ENCODE measurements at places on chromosomes 13 and 19.

DNA sequence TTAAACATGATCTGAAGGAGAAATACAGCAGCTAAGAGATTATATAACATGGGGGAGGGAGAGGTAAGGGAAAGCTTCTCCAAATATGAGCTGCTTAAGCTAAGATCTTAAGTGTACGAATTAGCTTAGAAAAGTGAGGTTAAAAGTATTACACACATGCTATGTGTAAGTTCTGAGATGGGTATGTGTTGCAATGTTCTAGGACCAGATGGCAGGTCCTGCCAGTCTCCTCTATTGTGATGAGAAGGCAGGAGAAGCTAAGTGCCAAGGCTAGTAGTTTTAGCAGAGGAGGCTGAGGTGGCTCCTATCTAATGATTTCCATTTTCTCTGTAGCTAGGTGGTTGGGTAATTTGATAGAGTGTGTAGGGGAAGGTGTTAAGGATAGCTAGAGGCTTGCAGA lies 57.6 kb downstream of the MICU2 start:
- no peak overlapping the region for H3K4me3 ChIP-seq
- peaks cover 17% of the 10 kb centered on the region for H3K36me3 ChIP-seq
- H3K27me3 ChIP-seq, result no peaks in the 10 kb centered on the region
- no peak overlapping the region for H3K27ac ChIP-seq
- DNase-seq, result no peak

DNA sequence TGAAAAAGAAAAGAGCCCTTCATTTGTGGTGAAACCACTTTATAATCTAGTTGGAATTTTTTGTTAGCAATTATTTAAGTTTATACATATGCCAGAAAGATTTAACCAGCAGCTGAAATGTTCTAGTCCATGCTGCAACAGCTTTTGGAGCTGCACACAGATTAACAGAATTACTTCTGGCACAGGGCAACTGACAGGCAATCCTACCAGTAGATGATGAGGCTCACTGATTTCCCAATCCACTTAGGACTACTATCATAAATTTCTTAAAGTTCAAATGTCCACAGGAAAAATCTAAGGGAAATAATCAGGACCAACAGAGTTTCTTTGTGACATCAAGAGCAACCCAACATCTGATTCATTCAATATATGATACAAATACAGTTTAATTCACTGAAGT lies 78.8 kb downstream of the CRYL1 start:
- no peaks in the 10 kb centered on the region for H3K27me3 ChIP-seq
- H3K4me1 ChIP-seq, result peaks cover 15% of the 10 kb centered on the region
- H3K36me3 ChIP-seq, result peaks cover 20% of the 10 kb centered on the region

DNA sequence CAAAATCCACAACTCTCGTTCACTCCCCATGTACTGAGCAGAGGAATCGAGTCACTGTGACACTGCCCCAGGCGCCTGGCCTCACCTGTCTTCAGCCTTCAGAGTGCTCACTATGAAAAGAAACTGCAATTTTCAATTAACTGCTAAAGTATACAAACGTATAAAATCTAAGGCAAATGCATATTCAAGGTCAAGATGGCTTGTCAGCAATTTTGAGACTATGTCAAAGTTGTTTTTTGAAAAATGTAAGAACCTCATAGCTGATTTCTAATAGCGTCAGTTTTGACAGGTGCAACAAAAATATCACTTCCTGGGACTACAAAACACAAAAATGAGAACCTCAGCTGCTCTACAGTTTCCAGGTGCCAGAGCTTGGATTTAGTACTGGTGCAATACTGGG lies 31.4 kb downstream of the TUBGCP3 start:
- no peak overlapping the region for H3K27ac ChIP-seq
- H3K36me3 ChIP-seq, result peaks cover 53% of the 10 kb centered on the region
- H3K27me3 ChIP-seq, result no peaks in the 10 kb centered on the region
- peaks cover 2% of the 10 kb centered on the region for H3K4me1 ChIP-seq
- no peak for DNase-seq

DNA sequence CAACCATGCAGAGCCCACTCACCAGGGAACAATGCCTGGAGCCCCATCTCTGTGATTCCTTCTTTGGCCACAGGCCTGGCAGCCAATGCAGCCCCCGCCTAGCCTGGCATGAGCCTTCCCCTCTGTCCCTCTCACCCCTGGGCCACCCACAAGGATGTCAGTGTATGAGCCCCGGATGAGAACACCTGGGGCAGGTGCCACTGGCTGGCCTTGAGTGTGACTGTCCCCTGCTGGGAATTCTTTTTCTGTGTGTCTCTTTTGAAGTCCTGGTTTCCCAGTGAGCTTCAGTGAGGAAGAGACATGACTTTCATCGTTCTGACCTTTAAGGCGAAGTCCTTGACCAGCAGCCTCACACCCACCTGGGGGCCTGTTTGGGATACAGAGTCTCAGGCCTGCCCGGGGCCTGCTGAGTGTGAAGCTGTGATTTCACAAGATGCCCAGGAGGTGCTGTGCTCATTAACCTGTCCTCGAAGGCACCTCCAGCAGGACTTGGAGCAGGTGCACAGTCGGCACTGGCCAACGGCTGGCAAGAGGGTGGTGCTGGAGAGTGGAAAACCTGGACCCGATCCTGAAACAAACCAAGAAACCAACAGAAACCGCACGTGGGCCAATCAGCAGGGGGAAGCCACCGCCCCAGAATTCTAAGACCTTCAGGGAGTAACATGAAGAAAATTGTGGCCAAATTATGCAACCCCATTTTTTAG lies 27.4 kb upstream of the SPACA7 start:
- peaks cover 51% of the 10 kb centered on the region for H3K27me3 ChIP-seq
- H3K4me3 ChIP-seq, result no peak overlapping the region
- no peak for DNase-seq
- no peaks in the 10 kb centered on the region for H3K36me3 ChIP-seq
- H3K4me1 ChIP-seq, result peaks cover 9% of the 10 kb centered on the region
- no peak overlapping the region for H3K27ac ChIP-seq

GRCh38 chr19:57511484-57511883 lies 11.7 kb downstream of the ZNF773 start:
- peaks cover 81% of the 10 kb centered on the region for H3K36me3 ChIP-seq
- no peak overlapping the region for H3K27ac ChIP-seq
- no peak for DNase-seq
- no peaks in the 10 kb centered on the region for H3K4me1 ChIP-seq

- DNase-seq, result no peak
- peaks cover 2% of the 10 kb centered on the region for H3K4me1 ChIP-seq
- H3K27ac ChIP-seq, result no peak overlapping the region
- H3K4me3 ChIP-seq, result no peak overlapping the region
- peaks cover 21% of the 10 kb centered on the region for H3K27me3 ChIP-seq
Observed at GRCh38 chr19:41095703-41096102, 7.5 kb downstream of the CYP2A13 start.

DNA sequence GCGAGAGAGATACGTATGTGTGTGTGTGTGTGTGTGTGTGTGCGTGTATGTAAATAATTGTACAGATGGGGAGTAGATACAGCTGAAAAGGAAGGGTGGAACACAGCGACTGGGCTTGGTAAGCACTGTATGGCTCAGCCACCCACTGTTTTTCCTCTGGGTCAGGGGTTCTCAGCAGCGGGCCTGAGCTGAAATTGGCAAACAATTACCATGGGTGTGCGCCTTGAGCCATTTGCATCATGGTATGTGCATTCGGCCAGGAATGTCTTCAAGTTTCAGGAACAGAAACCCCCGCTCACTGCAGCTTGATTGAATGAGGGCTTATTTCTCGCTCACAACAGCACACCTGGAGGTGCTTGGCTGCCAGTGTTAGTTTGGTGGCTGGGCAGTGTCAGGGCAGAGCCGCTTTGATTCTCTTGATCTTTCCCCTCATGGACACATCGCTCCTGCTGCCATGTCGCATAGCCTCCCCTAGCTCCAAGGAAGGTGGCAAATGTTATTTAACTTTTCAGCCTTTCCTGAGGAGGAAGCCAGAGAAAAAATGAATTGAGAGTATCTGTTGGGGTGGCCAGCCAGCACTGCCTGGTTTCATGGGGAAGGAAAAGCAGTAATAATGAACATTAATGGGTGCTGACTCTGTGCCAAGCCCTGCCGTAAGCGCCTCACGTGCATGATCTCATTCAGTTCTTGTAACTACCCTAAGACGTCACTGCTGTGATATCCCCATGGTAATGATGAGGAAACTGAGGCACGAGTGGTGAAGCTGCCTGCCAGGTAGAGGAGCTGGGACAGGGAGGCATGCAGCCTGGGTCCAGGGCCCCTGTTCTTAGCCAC lies 126.9 kb downstream of the SIPA1L3 start:
- no peak for DNase-seq
- H3K27ac ChIP-seq, result no peak overlapping the region
- no peaks in the 10 kb centered on the region for H3K27me3 ChIP-seq
- peaks cover 6% of the 10 kb centered on the region for H3K4me1 ChIP-seq
- H3K4me3 ChIP-seq, result no peak overlapping the region
- H3K36me3 ChIP-seq, result peaks cover 11% of the 10 kb centered on the region

DNA sequence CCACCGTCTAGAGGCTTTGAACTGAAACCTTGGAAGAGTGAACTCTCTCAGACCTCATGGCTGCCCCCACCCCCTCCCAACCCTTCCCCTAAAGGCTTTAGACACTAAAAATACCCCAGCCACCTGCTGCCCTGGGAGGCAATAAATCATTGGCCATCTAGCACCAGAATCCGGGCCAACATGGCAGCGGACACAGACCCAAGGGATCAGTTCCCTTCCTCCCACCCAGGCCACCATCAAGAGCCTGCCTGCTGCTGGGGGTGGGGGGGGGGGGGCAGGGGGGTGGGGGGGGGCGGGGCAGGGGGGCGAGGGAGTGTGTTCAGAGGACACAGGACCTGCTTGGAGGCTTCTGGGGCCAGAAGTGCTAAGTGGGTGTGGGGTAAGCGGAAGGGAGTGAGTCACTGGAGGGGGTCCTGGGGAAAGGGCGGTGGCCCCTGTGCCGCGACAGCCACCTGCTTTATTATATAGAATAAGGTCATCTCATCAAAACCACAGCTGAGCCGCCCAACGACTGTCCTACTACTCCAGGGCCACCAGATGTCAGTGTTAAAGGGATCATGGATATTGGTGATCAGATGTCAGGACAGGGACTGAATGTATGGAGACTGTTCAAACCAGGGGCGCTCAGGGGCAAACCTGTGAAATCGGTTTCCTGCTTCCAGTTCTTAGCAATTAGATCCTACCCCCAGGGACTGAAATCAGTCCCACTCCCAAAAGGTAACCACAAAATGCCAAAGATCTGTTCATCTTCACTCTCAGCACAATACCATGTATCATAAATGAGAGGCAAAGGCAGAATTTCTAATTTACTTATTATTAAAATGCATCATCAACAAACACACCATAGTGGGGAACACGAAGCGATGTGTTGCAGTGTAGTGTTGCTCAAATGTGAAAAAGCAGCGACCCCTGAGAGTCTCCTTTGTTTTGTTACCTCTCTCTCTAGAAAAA lies 24.3 kb downstream of the ARL11 start:
- no peaks in the 10 kb centered on the region for H3K36me3 ChIP-seq
- no peaks in the 10 kb centered on the region for H3K4me1 ChIP-seq
- H3K27ac ChIP-seq, result no peak overlapping the region
- no peak overlapping the region for H3K4me3 ChIP-seq
- no peaks in the 10 kb centered on the region for H3K27me3 ChIP-seq

DNA sequence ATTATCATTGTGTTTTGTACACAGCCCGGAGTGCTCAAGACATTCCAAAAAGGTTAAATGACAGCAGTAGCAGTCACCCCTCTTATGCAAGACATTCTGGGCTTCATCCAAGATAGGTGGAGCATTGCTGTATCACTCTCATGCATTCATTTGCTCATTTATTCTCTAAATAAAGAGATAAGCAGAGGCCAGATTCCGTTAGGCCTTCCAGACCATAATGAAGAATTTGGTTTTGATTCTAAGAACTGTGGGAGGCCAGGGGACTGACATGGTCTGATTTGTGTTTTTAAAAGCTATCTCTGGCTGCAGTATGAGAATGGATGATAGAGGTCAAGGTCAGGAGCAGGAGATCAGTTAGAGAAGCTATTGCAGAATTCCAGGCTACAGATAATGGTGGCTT lies 145.8 kb downstream of the KCNRG start:
- peaks cover 5% of the 10 kb centered on the region for H3K27me3 ChIP-seq
- DNase-seq, result no peak

DNA sequence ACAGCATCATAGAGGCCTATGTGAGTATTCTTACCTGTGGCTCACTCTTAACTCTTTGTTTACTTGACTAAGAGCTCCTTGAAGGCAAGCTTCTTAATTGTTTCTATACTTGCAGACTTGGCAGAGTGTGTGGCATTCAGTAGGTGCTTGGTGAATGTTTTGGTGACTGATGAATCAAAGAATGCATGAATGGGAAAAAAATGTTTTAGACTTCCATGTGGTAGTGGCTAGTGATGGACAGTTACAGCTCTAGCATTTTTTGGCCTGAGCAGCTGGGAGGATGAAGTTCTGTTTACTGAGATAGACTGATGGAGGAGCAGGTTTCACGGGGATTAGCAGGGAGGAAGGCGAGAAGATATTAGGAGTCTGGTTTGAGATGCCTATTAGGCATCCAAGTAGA lies 13.6 kb downstream of the HAS1 start:
- peaks cover 10% of the 10 kb centered on the region for H3K4me1 ChIP-seq
- no peak overlapping the region for H3K27ac ChIP-seq
- peaks cover 18% of the 10 kb centered on the region for H3K36me3 ChIP-seq
- H3K4me3 ChIP-seq, result no peak overlapping the region
- no peak for DNase-seq

DNA sequence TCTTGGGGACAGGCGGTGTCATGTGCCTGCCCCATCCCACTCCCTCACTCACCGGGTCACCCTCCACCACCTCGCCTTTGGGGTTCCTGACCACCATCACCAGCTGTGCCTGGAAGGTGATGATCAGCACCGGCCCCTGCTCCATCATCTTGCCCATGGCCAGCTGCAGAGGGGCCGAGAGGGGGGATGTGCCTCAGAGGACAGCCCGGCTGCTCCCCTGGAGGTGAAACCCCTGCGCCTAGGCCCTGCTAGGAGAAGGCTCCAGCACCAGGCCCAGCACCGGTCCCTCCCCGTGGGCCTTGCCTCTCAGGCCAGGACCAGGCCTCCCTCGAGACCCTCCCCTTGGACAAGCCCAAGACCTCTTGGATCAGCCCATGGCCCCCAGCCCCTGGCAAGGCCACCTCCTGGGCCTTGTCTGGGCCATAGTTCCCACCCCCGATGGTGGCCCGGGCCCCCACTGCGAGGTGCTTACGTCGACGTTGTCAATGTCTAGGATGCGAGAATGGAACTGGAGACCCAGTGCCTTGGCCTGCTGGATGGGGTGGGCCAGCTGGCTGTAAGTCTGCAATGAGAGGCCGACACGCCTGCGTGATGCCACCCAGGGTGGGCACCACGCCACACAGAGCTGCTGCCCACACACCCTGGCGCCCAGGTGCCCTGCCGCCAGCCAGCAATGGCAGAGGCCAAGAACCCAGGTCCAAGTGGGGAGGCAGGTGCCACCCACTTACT lies 1.8 kb upstream of the CTXN1 start:
- no peak overlapping the region for H3K27ac ChIP-seq
- DNase-seq, result no peak
- no peaks in the 10 kb centered on the region for H3K27me3 ChIP-seq
- no peak overlapping the region for H3K4me3 ChIP-seq
- H3K36me3 ChIP-seq, result peaks cover 9% of the 10 kb centered on the region

DNA sequence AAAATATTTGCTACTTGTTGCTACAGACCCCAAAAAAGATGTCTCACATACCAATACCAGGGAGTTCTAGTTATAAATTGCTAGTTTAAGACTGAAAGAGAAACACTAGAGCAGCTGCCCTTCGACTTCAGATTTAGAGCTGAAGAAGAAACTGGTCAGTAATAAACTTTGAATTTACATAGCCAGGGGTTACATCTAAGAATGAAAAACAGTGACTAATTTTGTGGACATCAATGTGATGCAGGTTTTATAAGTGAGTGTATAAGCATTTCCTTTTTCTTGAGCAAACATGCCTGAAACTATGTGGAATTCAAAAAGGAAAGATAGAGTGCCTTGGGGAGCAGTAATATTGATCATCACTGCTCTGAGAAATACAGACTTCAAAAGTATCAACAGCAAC lies 724.9 kb upstream of the MIR17HG start:
- no peaks in the 10 kb centered on the region for H3K4me1 ChIP-seq
- no peak overlapping the region for H3K4me3 ChIP-seq
- no peaks in the 10 kb centered on the region for H3K27me3 ChIP-seq
- H3K36me3 ChIP-seq, result no peaks in the 10 kb centered on the region
- DNase-seq, result no peak
